Renal cortical epithelial cell (primary cell): ENCODE measurements at places on chromosomes 5 and 9. TPM values are rescaled to one million over a fixed set of nuclear protein-coding genes. Genes with fewer than 3 reads are reported as not detected.

The ITGA1 gene
- 8.9 and 57.7 TPM in 2 replicates for total RNA-seq

The IL13 gene
- not detected in 2 replicates for total RNA-seq

The WDR38 gene
- total RNA-seq, result not detected in 2 replicates

The PRDM9 gene
- total RNA-seq, result not detected in 2 replicates

The PCDH12 gene
- total RNA-seq, result 0.35 and 0.45 TPM in 2 replicates

The ADAMTS12 gene
- total RNA-seq, result 2.3 and 6.3 TPM in 2 replicates

The SHOC1 gene
- total RNA-seq, result 0.30 TPM in 1 of 2 replicates, not detected in the other

The TEX48 gene
- not detected in 2 replicates for total RNA-seq
